ENCODE measurements at places on chromosomes 2 and 18.

DNA sequence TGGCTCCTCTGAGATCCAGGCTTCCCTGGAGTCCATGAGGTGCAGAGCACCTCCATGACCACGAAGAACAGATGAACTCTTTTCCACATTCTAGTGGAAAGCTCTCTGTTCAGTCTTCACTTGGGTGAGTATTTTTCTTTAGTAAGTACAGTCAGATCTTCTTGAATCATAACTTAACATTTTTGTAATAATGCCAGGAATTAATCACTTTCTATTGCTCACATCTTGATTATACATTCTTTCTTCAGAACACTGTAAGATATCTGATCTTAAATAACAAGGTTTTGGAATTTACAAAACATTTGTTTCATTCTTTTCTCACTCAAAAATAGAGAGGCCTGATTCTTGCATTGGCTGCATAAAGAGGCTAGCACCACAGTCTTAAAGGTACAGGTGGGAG is 45.4 kb upstream of the RND3 start:
- no peak for DNase-seq

- DNase-seq: no peak
These were observed 23.4 kb upstream of the IL36G start for GRCh38 chr2:112954364-112954763.

DNA sequence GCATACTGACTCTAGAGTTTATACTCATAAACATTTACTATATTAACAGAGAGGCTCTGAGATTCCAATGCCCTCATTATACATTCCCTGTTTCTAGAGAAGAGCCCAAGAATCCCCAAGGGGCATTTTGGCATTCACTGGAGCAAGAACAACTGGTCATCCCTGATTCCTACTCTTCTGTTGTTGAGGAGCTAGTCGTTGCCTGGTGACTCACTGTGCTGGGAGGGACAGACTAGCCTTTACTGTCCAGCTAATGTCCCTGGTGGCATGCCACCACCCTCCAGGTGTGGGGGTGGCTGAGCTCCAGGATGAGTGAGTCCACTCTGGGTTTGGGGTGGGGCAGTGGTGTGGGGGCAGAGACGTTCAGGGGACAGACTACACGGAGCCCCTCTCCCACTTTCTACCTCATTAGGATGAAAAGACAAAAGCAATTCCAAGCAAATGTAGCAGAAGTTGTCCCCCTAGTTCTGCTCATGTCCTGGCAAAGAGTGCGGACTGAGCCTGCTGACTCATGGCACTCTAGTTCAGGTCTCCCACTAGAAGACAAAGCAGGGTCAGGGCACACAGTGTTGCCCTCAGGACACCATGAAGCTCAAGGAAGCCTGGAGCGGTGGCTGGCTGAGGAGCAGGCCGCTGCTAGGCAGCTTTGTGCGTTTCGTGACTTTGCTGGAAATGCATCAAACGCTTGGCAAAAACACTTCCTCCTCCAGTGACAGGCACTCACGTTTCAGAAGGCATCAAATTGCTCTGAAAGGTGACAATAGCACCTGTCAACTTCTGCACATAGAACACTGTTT is 49.4 kb downstream of the RHOB start:
- DNase-seq: peak; percentile 69

GRCh38 chr2:86476092-86476491 is 34.9 kb downstream of the KDM3A start:
- no peak for DNase-seq

DNA sequence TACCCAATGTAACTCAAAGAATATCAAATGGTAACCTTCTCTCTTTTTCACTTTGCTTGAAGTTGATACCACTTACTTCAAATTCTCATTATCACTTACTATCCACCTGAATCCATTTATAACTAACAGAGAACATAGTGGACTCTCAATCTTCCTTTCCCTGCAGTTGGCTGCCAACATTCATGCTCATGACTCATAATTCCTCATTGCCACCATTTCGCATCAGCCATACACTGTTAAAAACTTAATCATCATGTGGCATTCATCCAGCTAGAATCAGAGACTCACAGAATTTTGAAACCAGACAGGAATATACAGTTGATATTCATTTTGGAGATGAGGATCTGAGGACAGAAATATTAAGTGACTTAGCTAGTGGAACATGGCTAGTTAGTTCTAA is 56.8 kb downstream of the SLC4A10 start:
- no peak for DNase-seq

- no peak for DNase-seq
These were observed 61.3 kb upstream of the RNU4ATAC start for GRCh38 chr2:121469356-121469755.

DNA sequence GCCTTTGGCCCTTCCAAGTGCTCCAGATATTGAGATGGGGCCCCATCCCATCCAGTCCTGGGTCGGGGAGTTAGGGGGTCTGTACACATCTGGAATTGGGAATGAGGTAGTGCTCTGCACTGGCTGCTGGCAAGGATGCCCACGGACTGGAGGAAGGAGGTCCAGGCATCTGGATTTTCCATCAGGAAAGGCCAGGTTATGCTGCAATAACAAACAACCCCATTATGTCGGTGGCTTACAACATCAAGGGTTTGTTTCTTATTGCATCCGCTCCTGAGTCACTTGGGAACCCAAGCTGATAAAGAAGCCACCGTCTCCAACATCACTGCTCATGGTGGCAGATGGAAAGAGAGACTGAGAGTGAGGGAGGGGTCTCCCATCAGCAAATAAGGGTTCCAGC is 229.9 kb downstream of the TFCP2L1 start:
- no peak for DNase-seq

- no peak for DNase-seq
These were observed 40.2 kb upstream of the GPR17 start for GRCh38 chr2:127605691-127606263.

DNA sequence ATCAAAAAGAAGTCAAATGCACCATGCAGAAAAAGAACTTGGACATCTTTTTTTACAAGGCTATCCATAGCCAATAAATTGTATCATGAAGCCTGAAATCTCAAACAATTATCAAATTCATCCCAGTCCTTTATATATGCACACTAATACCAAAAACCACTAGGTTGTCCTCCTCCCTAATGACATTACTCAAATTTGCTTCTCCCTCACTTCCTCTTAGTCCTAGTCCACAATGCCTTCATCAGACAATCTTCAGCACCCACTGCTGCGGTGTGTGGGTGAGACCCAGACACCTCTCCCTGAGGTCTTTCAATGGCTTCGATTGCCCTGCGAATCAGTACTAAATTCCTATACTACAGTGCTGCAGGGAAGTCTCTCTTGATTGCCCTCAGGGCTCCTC is 58.1 kb downstream of the CLASP1 start:
- no peak for DNase-seq

DNA sequence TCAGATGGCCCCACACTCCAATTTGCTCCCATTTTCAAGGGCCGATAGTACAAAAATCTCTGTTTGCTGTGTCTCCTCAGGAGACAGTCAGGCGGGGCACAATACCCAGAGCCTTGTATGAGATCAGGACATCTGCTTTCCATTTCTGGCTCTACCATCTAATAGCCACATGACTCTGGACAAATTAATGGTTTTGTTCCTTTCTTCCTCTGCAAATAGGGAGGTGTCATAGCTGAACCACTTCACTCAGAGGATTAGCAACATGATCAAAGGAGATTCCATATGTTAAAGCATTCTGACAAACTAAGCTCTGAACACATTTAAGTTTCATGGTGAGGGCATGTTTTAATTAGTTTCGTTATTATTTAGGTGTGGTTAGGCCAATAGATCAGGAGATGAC is 602.1 kb upstream of the SYT4 start:
- DNase-seq: no peak

DNA sequence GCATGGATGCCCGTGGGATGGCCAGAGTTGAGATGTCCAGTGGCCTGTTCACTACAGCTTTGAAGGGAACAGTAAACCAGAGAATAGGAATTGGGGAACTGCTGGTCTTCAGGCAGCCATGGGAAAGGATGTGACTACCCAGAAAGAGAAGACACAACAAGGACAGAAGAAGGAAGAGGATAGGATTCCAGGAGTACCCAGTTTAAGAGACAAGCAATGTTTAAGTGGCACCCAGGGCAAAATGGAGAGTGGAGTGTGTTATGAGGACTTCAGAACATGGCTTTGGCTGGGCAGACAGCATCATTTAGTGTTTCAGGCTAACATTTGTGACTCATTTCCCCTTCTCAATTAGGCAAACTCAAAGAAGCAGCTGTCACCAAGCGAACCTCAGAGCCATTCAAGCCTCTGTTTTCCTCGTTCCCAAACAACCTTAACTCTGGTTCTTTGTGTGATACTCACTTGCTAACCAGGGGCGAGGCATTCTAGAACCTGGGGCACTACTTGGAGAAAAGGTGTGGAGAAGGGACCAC is 4.0 kb upstream of the FAM124B start:
- DNase-seq: peak; percentile 23

DNA sequence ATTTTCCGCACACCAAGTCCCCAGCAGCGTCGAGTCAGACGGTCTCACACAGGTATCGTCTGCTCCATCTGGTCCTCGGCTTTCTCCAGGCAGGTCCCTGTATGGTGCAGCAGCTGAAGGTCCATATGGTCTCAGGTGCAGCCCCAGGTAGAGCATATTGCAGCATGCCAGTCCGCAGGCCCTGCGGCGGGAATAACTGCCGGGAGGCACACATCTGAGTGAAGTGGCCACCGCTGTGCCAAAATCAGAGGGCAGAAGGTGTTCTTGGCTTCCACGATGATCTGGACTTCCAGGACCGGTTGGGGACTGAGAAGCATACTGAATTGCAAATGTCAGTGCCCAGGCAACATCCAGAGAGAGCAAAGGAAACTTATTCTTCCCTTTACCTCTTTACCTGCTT is 320.3 kb downstream of the RNF144A start:
- DNase-seq: no peak

GRCh38 chr2:72999729-73000725 is 71.5 kb downstream of the SFXN5 start:
- DNase-seq: no peak

DNA sequence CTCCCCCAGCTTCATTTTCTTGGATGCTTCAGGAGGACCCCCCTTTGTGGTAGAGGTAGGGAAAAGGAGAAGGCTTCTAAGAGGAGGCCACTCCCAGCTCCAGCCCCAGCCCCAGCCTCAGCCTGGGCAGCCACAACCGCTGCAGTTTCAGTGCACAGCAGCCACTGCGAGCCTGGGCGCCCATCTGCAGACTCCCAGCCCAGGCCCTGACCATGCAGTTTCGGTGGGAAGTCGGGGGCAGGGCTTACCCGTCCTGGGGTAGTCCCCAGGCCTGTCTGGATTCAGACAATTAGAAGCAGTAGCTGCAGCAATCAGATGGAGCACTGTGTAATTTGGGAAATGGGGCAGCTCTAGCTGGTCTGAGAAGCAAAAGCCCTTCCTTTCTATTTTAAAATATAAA is 28.6 kb downstream of the ITM2C start:
- no peak for DNase-seq

DNA sequence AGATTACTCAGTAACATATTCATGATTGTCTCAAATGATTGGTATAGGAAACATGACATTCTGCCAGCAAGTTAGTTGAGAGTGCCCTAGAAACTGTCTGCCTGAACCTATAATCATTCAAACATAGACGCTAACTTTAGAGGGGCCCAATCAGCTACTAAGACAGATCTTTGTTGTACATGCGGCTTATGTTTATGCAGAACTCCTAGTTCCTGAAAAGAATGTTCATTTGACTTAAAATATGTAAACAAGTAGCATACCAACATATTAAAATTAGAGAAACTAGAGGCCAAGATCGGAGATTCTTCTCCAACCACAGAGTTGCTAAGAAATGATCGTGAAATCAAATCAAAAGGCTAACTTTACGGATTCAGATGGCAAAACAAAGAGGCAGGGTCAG is 4.2 kb upstream of the METAP1D start:
- no peak for DNase-seq

- no peak for DNase-seq
These were observed 611 bp downstream of the ZNF512 start for GRCh38 chr2:27583390-27583915.

DNA sequence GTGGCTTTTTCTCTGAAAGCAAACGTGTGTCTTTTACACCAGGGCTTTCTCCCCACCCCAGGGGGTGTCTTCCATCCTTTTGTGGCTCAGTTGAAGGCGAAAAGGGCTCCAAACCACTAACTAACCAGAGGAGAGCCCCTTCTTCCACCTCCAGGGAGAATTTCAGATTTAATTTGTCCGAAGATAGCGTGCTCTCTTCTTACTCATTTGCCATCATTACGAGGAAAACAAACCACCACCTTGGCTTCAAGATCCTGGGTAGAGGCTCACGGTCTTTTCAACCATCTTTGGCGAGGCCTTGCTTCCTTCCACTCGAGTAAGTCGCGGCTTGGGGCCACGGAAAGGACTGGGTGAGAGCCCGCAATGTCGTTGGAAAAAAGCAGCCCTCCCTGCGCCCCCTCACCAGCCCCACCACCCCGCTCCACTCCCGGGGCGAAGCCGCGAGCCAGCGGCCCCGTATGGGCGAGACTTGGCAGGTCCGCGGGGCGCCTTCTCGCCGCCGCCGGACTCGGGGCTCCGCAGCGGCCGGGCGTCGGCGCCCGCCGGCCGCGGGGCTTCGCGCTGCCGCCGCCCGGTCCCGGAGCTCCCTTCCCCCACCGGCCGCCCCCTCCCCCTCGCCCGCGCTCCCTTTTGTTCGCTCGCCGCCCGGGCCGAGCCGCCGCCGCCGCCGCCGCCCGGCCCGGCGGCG is 1.7 kb upstream of the ZNF532 start:
- peak; percentile 27 for DNase-seq

DNA sequence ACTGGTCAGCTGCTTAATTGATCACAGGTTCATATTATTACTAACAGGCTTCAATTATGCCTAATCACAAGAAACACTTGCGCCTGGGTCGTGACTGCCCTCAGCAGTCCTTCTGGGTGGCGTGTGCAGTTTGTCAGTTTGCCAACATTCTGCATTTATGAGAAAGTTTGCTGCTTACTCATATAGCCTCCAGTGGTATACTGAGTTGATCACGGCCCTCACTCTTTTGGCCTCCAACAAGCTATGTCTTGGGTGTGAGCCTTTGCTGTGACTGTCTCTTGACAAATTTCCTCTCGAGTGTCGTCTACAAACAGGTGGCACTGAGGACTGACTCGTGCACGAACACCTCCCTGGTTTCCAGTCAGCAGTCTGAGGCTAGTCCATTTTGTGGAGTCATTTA is 27.3 kb downstream of the DCDC2C start:
- no peak for DNase-seq

DNA sequence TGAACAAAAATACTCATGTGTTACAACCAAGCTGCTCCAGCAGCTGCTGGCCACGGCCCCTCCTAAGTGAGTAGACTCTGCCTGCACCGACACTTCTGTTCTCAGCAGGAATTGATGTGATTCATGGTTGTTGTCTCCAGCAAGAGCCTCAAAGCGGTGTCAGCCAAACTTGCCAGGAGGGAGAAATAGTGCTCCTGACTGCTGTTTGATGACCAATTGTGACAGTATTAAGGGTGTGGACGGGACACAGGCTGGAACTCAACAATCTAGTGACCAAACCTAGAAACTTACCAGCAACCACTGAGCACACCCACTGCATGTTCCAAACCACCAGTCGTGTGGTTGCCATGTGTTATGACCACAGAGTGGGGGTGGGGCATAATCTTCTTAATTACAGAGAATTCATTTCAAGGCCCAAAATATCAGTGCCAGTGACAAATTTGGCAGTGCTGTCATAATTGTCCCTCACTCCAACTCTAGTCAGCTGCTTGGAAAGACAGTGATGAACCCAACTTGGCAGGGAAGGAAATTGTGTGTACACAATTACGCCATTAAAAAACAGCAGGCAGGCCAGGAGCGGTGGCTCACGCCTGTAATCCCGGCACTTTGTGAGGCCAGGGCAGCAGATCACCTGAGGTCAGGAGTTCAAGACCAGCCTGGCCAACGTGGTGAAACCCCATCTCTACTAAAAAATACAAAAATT is 30.4 kb downstream of the FBLN7 start:
- no peak for DNase-seq

- no peak for DNase-seq
These were observed 509 bp upstream of the RNF144A start for GRCh38 chr2:6916736-6917070.
